Stimulated activated CD8-positive, alpha-beta memory T cell treated with anti-CD3 and anti-CD28 coated beads, Interleukin-15, amount 100 ng/mL, for 4 hours (primary cell): ENCODE measurements at places on chromosomes 1 and 21.

DNA sequence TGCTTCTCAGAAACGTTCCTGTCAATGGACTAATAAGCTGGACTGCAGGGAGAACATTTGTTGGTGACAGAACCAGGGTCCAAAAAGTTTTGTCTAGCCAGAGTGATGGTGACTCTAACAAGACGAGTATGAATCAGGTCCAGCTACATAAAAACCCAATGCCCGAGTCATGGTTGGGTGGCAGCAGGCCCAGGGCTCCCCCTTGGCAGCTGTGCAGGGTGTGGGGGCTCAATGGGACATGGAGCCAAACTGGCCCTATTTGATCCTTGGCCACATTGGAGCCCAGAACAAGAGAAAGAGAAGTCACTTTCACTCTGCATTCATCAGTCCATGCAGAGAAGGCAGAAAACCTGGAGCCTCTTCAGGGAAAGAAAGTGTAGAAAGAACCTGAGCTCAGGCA lies 37.9 kb upstream of the TENT5C start:
- no peak for DNase-seq

DNA sequence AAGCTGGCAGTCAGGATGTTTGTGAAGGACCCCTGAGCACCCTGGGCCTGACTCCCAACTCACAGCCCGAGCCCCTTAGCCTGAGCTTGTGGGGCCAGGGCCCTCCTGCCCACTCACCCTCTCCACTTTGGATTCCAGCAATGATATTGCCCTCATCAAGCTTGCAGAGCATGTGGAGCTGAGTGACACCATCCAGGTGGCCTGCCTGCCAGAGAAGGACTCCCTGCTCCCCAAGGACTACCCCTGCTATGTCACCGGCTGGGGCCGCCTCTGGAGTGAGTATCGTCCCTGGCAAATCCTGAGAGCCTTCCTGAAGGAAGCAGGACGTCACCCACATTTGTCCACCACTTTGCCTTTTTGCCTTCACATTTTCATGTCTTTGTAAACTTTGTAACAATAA lies 5.0 kb downstream of the CTRC start:
- DNase-seq = no peak

- no peak for DNase-seq
Measured at GRCh38 chr1:157894613-157895165, 53.1 kb upstream of the CD5L start.

DNA sequence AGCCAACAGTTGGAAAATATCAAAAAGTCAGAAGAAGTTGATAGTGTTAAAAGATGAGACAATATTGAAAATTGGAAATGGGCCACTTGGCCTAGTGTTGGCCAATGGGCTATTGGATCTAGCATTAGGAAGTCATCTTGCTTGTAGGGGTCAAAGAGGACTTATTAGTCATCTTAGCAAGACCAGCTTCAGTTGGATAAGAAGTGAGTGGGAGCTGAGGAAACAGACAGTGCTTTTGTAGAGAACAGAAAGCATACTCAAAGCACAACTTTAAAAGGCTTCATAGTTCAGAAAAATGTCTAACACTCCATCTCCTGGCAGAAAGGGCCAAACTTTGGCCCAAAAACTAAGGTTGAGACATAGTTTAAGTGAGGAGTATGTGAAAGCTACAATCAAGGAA lies 139.9 kb upstream of the PKN2 start:
- DNase-seq = no peak

GRCh38 chr1:58201492-58202106 lies 344.9 kb downstream of the OMA1 start:
- no peak for DNase-seq

GRCh38 chr1:112673592-112674439 lies 643 bp upstream of the MOV10 start:
- DNase-seq = no peak

DNA sequence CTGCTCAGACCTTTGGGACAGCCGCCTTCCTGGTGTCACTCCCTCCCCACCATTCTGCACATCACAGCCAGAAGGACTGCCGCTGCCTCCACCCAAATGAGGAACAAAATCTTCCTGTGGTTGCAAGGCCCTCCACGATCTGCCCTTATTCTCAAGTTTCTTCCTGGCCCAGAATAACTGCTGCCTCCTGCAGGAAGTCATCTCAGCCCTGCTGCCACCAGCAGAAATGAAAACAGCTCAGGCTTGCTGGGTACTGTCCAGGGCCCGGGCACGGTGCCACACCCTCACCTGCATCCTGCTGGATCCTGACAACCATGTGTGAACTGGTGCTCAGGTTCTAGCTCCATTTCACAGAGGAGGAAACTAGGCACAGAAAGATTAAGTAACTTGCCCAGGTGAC lies 2.8 kb downstream of the CLDN19 start:
- DNase-seq = no peak

DNA sequence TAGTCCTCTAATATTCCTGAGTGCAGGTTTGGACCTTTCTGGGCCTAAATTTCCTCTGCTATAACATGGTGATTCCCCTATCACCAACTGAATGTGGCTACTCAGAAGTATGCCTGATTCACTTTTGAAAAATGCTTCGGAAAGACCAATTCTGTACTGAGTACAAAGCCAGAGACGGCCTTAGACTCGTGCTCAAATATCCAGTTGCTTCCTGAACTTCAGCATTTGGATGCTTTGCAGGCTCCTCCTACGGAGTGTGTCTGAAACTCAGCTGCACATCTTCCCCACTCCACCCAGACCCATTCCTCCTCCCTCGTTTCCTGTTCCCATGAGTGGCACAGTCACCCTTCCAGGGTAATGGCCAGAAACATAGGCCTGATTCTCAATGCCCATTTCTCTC lies 98.4 kb upstream of the GADD45A start:
- DNase-seq = no peak

DNA sequence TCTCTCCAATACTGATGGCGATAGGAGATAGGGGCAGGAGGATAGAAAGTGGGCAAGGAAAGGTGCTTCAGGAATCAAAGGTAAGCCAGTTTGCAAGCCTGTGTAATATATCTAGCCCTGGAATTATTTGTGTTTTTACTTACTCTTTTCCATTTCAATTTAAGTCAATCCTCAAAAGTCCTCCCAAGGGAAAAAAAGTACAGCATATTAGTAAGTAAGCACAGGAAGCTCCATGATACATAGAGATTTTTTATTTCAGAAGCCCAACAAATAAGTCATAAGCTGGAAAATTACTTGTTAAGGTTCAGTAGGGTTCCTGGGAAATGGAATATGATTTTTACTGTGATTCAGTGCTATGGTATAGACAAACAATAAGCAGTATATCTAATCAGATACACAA lies 337.7 kb upstream of the DUSP10 start:
- no peak for DNase-seq

DNA sequence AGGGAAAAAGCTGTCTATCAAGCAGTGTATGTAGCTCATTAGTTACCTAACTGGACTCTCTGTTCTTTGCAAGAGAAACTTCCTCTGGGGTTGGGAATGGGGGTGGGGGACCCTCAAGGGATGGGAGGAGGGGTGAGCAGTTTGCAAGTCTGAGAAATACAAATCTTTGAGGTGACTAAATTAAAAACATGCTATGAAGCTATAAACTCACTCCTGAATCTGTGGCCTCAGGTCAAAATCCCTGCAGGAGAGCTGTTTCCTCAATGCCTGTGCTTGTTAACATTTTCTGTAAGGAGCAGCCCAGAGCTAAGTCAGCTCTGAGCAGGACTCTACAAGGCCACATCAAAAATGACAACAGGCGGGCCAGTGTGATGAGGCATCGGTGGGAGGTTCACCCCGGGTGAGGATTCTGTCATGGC lies 32.8 kb upstream of the PTPRC start:
- no peak for DNase-seq

DNA sequence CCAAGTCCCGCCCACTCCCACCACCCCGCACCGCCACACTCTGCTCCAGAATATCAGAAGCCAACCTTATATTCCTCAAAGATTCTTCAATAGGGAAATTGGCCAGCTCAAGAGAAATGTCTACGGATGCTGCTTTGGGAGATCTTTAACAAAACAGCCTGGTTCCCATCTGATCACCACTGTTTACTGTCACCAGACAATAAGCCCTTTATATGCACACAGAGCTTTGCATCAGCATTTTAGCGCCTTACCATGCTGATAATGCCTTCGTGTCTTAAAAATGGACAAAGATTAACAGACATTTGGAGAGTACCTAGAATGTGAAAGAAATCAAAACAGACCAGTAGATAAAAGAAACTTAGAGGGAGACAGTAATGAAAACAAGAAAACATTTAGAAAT lies 141.7 kb upstream of the SYT6 start:
- no peak for DNase-seq

GRCh38 chr1:59025898-59026426 lies 242.1 kb upstream of the JUN start:
- DNase-seq = no peak

- DNase-seq = no peak
Measured at GRCh38 chr1:33132549-33132948, 49.3 kb downstream of the TRIM62 start.

DNA sequence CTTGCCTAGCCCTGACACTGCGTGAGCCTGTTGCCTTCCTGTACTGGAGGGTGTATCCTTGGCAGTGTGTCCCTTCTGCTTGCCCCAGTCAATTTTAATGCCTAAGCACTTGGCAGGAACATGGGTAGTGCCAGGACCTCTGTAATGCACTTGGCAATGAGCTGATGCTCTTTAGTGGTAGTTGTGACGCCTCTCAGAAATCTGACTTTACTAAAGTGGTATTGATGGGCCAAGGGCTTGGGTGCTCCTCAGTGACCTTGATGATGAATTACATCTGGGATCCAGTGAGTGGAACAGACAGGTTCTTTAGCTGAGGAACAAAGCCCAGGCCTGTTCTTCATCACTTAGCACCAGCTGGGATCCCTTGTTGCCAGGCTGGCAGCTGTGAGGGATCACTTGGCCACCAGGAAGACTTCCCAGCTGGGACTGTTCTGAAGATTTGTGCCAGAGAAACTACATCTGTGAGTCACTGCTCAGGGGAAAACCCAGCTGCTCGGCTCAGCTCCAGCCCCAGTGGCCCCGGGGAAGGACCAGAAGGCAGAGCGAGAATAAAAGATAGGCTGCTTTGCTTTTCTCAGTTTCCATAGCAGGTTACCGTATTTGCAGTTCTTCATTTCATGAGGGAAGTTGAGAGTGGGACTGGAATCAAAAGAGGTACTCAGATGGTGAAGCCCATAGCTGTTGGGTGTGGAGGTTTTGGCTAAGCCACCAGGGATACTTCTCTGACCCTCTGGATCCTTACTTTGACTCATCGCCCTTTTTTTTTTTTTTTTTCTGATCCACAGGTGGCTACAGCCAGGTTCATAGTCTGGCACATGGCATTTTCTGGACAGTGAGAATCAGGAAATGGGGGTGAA lies 28.5 kb upstream of the KCNA2 start:
- DNase-seq = peak; percentile 36

DNA sequence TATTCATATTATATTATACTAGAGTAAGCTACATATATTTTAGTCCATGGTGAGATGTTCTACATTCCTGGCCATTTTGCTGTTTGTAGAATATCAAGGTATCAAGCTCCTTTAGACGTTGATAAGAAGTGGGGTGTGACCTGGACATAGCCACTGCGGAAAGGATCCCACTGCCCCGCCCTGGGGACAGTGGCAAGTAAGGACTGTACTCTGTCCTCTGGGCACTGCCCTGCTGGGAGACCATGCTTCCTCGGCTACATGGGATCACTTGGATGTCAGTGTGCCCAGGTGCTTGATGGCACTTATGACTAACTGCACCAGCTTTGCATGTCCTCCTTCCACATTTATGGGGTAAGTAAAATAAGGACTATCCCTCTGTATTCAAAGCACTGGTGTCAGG lies 46.3 kb upstream of the NTPCR start:
- DNase-seq = no peak

DNA sequence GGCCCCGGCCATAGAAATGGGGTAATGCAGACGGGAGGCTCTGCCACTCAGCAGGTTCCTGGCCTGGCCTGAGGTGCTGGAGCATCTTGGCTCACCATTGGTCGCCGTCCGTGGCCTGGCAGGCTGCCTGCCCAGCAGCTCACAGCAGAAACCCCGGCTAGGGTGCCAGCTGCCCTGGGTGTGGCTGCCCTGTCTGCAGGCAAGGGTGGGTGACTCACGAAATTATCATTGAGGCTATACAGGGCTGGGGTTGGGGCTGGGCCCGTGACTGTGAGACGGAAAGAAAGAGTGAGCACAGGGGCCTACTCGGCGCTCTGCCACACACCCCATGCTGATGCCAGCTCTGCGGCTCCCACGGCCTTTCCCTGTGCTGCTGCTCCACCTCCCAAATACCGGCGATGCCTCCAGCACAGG lies 8.0 kb upstream of the PKP1 start:
- DNase-seq = no peak

DNA sequence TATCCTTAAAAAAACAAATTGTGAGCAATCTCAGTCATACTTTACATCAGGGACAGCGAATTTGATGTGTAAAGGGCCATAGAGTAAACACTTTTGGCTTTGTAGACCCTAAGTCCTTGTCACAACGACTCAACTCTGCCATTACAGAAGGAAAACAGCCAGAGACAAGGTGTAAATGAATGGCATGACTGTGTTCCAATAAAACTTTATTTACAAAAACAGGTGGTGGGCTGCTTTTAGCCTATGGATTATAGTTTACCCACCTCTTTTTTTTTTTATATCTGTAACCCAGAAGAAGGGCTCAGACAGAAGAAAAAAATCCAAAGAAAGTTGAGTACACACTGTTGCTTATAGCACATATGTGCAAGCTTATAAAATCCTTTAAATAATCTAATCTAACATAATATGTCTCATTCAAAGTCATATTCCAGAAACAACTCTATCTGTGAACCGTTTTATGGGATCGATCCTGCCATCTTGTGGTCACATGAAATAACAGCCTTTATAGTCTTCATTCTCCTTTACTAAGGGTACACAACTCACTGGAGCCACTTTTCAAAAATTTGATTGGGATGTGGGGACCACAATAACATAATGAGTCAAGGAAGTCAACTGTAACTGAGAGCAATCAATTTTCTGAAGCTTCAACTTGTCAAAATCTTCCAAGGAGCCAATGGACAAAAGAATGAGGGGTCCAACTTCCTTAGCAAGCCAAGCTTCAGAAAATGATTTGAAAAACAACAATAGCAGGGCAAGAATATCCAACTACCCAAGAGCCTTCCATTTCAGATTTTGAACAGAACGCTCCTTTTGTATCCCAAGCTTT lies 142.2 kb upstream of the KRTAP19-8 start:
- DNase-seq = no peak

- no peak for DNase-seq
Measured at GRCh38 chr1:219498666-219499065, 114.2 kb downstream of the ZC3H11B start.

GRCh38 chr1:111234258-111234657 lies 6.7 kb downstream of the CHI3L2 start:
- DNase-seq = no peak
